Peyer's patch (tissue), 4 donors: ENCODE measurements at places on chromosomes 2 and 18. TPM values are rescaled to one million over a fixed set of nuclear protein-coding genes. Genes with fewer than 3 reads are reported as not detected.

Gene UGT1A3
- total RNA-seq = 21.7 TPM

DNA sequence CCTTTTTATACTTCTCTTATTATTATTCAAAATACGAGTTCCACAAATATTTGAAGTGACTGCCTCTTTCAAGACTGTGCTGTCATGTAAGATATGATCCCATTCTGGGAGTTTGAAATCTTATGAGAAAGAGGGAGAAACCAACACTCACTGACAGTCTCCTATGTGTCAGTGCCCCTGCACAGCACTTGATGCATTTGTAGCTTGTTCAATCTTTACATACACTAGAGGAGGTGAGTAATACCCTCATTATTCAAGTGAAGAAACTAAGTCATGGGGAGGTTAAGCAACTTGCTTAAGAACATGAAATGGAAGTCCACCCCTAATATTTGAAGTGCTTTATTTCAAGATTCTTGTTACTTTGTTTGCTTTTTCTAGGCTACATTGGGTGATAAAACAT, 459.5 kb upstream of the FANCL start:
- H3K4me3 ChIP-seq = no peak overlapping the region
- no peaks in the 10 kb centered on the region for H3K36me3 ChIP-seq
- H3K27me3 ChIP-seq = no peaks in the 10 kb centered on the region
- H3K27ac ChIP-seq = no peak overlapping the region
- no peaks in the 10 kb centered on the region for H3K4me1 ChIP-seq

- no peaks in the 10 kb centered on the region for H3K36me3 ChIP-seq
- H3K27ac ChIP-seq = no peak overlapping the region
- no peaks in the 10 kb centered on the region for H3K27me3 ChIP-seq
- no peak overlapping the region for H3K4me3 ChIP-seq
- no peaks in the 10 kb centered on the region for H3K4me1 ChIP-seq
Observed at GRCh38 chr2:74573747-74574562, 19.4 kb downstream of the DOK1 start.

DNA sequence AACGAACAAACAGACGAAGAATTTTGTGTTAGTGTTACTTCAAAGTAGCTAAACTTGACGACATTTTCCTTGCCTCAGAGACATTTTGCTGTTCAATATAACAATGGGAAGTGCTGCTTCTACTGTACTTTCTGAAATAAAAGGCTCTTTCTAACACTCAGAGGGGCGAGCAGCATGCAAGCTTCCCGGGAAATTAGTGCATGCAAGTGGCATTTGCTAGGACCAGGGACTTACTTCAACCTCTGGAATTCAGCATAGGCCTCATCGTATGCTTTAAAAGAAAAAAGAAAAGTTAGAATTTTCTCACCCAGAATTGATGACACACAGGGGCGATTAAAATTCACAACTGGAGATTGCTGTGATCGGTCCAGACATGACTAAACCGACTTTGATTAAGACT, 62.5 kb upstream of the LPIN2 start:
- no peak overlapping the region for H3K27ac ChIP-seq
- H3K4me3 ChIP-seq = no peak overlapping the region
- peaks cover 8% of the 10 kb centered on the region for H3K4me1 ChIP-seq
- H3K27me3 ChIP-seq = no peaks in the 10 kb centered on the region
- no peak for DNase-seq
- no peaks in the 10 kb centered on the region for H3K36me3 ChIP-seq

DNA sequence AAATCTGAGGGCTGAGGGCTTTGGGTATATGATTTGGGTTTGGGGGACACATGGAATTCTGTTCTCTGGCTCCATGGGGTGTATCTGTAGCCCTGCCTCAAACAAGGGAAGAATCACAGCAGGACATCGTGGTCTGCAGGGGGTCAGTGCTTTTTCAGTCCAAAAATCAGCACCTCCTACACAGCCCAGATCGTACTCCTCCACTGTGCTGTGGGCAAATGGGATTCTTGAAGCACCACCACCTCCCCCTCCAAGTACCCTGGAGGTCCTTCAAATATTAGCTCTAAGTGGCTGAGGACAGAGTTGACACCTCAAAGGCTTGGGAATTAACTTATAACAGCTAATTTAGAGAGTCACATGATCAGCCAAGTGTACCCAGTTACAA, 41.5 kb downstream of the EPHA4 start:
- no peaks in the 10 kb centered on the region for H3K36me3 ChIP-seq
- no peak for DNase-seq
- H3K27me3 ChIP-seq = no peaks in the 10 kb centered on the region
- H3K4me1 ChIP-seq = no peaks in the 10 kb centered on the region
